Effector memory CD4-positive, alpha-beta T cell (primary cell): ENCODE measurements at places on chromosomes 3 and 15.

DNA sequence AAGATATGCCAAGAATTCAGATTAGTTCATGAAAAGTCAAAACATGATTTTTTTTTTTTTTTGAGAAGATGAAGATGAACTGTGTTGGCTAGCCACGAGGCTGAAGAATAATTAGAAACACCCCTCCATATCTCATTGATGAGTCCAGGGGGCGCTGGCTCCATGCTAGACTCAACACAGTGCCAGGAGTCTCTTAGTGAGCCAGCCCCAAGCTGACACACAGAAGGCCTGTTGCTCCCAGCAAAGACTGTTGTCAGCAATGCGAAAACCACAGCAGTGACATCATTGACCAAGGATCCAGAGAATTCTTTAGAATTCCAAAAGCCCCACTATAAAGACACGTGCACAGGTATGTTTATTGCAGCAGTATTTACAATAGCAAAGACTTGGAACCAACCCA, 185.2 kb downstream of the ANXA2 start:
- DNase-seq = no peak

DNA sequence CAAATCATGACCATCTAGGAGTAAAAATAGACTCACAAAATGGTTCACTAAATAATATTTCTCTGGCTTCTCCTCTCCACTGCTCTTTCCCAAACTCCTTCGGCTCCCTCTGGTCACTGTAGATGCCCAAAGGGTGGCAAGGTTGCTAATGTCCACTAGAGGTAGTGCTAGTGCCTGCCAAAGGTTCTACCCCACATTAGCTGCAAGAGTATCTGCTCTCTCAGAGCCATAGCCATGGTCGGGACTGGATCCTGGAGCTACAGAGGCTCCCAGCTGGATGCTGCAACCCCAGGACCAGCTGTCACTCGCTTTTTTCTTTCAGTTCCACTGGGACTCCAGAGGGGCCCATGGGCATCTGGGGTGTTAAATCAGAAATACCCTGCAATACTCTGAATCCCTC, 8.5 kb downstream of the HTR3D start:
- DNase-seq = no peak

GRCh38 chr15:89192766-89193165, 28.6 kb downstream of the RLBP1 start:
- no peak for DNase-seq

DNA sequence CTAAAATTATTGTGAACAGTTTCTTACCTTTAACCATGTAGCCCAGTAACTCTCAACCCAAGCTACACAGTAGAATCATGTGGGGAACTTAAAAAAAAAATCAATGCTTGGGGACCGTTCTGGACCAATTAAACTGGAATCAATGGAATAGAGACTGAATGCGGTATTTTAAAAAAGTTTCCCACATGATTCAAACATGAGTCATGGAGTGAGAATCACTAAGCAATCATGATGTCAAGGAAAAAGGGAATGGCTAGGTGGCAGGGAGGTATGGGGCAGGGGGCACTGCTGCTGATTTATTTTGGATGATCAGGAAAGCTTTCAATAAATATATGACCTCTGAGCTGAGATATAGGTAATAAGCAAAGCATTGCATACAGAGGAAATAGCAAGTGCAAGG, 250.5 kb upstream of the RORA start:
- no peak for DNase-seq

DNA sequence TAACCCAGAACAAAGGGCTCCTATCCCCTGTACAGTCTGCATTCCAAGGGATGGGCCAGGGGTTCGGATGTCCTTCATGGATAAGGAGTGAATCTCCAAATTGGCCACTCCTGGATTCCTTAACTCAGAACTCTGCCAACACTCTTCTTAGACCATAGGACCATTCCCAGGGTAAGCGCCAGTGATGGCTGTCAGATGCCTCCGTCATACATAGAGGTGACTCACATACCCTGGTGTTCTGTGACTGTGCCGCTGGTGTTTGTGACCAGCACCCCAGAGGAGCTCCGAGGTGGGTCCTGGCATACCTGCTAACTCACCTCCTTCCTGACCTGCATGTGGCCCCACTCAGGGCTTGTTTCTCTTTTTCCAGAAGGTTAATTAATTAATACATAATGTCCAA, 134.7 kb downstream of the KLF13 start:
- DNase-seq = no peak

- DNase-seq = no peak
These were observed 73.1 kb upstream of the GUCA1C start for GRCh38 chr3:109026821-109027220.

- DNase-seq = peak; percentile 27
These were observed 10.2 kb downstream of the SNRK start for GRCh38 chr3:43296565-43296964.

DNA sequence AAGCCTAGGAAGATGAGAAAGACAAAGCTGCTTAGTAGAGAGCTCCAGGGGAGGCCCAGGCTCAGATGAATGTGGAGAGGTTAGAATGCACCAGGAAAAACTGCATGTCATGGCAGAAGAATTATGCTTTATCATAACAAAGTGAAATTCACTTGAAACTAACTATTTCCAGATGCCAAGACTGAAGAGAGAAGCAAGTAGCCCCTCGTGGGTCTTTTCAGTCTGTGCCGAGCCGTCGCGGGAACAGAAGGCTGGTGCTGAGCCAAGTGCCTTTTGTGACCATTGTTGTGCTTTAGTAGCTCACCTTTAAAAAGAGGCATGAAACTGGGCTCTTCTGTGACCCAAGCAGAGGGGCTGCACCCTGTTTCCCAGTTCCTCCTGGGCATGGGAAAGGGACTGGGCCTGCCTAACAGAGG, 73.2 kb downstream of the CHDH start:
- DNase-seq = no peak

DNA sequence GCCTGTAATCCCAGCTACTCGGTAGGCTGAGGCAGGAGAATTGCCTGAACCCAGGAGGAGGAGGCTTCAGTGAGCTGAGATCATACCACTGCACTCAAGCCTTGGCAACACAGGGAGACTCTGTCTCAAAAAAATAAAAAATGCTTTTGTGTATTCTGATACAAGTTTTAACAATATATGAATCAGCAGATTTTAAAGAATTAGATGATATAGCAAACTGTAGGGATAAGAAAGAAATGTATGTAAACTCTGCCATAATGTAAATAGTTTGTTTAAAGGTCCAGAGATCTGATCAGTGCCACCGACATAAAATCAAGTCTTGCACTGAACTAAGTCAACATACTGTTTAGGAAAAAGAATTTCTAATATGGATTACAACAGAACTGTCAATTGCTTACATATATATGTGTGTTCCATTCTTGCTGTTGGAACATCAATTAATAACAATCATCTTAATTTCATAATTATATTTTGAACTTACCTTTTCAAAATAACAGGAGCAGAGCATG, 208.3 kb downstream of the NEK10 start:
- DNase-seq = no peak

DNA sequence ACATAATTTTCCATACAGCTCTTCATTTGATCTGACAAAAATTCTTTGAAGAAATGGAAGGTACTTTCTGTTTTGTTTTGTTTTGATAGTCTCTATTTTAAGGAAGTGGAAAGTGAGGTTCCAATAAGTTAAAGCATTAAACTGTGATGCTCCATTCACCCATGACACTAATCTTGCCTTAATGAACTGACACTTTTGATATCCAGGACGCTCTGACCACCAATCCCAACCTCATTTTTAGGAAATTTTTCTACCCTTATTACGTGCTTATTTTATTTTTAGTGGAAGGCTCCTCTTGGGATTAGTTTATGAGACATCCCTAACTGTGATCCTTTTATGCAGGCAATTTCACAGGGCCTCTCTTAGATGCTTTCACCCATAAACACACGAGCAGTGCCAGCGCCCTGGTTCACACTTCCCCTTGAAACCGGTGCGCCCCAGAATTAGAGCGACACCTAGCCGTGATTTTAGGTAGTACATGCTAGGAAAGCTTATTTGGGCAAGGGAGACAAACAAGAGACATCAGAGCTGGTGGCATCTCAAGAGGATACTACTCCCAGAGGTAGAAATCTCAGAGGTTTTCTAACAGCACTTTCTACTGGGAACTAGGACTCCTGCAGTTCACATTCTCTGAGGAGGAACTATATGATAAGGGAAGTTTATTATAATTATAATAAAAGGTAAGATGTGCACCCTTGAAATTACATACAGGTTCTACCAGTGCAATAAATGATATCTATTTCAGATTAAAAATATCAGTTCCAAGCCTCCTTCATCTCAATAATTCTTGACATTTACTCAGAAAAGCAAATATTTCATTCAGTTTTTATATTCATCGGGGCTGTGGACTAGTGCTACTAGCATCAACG, 173.9 kb downstream of the SLC9A9 start:
- DNase-seq = peak; percentile 8

DNA sequence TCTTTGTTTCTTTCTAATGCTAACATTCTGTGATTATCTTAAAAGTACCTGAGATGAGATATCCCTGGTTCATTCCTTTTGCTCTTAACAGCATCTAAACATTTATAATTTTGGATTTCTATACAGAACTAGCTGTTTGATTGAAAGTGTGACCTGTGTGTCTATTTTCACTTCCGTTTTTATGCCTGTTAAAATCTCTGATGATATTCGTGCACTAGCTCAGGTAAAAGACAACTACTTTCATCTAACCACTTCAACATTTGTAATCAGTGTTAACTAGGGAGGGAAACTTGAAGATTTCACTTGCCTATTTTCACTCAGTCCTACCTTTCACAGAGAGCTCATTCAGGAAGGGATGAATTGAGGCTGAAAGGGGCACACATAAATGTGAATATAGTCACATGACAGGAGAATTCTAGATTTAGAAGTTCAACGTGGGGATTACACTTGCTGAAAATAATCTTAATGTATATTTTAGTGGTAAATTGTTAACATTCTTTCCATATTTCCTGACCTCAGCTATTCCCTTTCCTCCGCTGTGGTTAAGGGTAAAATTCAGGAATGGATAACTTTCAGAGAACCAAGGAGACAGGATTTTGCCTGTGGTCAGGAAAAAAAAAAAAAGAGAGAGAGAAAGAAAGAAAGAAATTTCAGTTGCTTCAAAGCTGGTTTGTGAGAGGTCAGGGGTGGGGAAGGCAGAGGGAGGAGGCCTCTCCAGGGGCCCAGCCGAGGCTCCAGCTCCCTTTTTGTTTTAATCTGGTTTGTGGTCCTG, 159.8 kb upstream of the TSC22D2 start:
- DNase-seq = no peak

DNA sequence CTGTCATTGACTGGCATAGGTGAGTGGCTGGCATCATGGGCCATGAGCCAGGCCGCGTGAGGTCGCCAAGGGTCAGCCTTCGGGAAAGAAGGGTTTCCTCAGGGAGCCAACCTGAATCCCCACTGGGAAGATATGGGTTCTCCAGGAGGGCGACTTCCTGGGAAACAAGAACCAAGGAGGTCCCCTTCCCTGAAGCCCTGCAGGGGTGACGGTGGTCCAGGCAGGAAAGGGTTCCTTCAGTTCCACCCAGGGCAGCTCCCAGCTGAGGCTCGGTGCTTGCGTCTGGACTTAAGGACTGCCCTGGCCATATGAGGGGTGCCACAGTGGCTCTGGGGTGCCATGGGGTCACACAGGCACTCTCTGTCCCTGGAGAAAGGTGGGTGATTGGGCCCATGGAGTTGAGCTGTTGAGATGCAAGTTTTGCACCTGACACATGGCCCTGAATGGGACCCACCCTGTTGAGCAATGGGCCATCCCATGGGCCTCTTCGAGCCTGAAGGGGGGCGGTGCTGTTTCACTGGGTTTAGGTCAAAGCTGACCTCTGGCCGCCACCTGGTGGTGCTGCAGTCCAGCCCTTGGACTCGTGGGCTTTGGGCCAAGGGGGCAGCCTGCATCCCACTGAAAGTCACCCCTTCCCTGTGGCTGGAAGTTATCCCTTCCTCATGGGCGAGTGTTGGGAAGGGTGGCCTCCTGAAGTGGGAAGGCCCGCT, 228.1 kb downstream of the SNRPN start:
- DNase-seq = no peak

- no peak for DNase-seq
These were observed 50.0 kb downstream of the PPARG start for GRCh38 chr3:12338595-12339546.

GRCh38 chr3:129025691-129026435, 24.8 kb downstream of the EFCC1 start:
- no peak for DNase-seq

- DNase-seq = no peak
These were observed 284.3 kb downstream of the UACA start for GRCh38 chr15:70479056-70479455.

- DNase-seq = no peak
These were observed 57.5 kb downstream of the KCNMB2 start for GRCh38 chr3:178593786-178594185.

DNA sequence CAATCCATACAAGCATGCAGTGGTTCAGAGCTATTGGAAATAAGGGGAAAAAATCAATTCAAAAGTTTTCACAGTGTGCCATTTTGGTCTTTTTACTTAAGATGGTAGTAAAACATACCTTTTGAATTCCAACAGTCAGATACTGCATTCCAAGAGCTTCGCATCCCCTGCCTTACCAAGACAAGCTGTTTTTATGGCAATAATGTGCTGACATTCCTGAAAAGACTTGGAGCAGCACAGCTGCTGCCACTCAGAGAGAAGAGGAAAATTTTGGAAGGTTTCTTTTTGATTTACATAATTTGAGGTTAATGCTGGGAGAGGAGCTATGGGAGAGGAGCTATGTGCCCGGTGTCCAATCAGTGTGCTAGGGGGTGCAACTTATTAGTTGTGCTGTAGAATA, 148.3 kb downstream of the FEZF2 start:
- DNase-seq = no peak

DNA sequence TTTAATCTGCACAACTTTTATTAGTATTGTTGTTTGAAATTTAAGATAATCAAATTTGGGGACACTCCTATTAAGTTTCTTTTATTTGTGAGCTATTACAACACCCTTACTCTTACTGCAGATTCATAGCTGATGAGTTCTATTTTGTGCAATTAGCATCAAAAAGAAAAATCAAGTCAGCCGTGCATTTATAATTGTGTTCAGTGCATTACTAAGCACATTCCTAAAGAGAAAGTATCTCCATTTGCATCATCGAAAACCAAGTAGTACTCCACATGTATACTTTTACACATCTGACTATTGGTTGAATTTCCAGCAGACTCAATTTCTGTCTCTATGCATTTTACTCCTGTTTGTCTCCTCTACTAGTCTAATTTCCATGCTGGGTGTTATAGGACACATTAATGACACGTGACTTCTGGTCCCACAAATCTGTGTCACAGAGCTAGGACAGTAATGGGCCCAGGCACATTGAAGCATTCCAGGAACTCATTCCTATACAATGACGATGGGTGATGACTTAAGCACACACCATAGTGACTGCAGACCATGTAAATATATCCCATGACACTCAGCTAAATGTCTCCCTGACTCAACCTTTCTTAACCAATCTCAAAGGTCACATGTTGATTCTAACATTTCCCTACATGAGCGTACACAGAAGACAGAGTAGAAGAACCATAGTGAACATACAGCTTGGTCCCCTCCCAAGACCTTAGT, 477.5 kb downstream of the LPP start:
- DNase-seq = no peak
